ENCODE measurements at places on chromosomes 6 and 20. TPM values are rescaled to one million over a fixed set of nuclear protein-coding genes. Genes with fewer than 3 reads are reported as not detected.

Gene RPS6KA2
- total RNA-seq = 5.1 TPM

- H3K36me3 ChIP-seq = no peaks in the 10 kb centered on the region
- no peak overlapping the region for H3K27ac ChIP-seq
- no peaks in the 10 kb centered on the region for H3K27me3 ChIP-seq
- no peak overlapping the region for H3K4me3 ChIP-seq
These were observed 567.7 kb downstream of the TFAP2B start for GRCh38 chr6:51386347-51386836.

GRCh38 chr6:1321738-1322137 lies 9.8 kb downstream of the FOXQ1 start:
- DNase-seq = no peak
- H3K36me3 ChIP-seq = no peaks in the 10 kb centered on the region
- H3K27ac ChIP-seq = no peak overlapping the region
- H3K4me3 ChIP-seq = no peak overlapping the region

DNA sequence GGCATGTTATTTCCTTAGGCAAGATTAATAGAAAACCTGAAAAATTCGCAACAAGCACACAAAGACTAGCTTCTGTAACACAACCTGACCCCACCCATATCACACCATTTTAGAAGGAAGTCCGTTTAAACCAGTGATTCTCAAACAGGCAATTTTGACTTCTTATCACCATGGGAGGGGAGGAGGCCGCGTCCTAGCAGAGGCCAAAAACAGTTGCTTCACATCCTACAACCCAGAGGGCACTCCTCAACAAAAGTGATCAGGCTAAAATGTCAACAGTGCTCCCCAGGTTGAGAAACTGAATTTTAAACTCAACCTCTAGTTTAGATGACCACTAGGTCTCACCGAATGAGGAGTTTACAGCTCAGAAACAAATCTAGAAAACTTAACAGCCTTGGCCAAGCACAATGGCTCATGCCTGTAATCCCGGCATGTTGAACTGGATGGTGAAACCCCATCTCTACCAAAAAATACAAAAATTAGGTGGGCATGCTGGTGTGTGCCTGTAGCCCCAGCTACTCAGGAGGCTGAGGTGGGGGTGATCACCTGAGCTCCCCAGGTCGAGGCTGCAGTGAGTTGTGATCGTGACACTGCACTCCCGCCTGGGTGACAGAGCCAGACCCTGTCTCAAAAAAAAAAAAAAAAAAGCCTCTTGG lies 3.4 kb downstream of the SNX5 start:
- peaks cover 55% of the 10 kb centered on the region for H3K36me3 ChIP-seq
- peak overlapping the region; percentile 74 for H3K4me3 ChIP-seq
- no peak for DNase-seq

DNA sequence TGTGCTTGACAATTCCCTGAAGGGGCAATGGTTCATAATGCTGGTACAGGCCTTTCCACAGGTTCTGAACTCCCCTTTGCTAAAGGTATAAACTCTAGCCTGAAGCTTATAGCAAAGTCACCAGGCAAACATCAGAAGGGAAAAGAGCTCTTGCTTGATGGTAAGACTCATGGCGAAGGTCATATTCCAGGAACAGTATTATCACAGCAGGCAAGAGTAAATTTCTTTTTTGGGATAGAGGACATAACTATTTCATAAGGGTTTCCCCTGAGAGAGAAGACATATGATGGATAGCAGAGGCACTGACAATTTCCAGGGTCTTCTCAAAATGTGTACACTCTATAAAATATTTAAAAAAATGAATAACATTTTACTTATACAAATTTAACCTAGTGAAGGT lies 86.8 kb downstream of the PRKN start:
- no peaks in the 10 kb centered on the region for H3K4me1 ChIP-seq
- H3K36me3 ChIP-seq = no peaks in the 10 kb centered on the region
- no peak overlapping the region for H3K4me3 ChIP-seq
- no peaks in the 10 kb centered on the region for H3K27me3 ChIP-seq
- H3K27ac ChIP-seq = no peak overlapping the region
